Fibroblast of skin of scalp (primary cell): ENCODE measurements at places on chromosomes 6 and 20.
A peak's percentile ranks its signal among the peaks of the same experiment; 100 is the strongest.

GRCh38 chr6:45664707-45665106, 287.0 kb upstream of the SUPT3H start:
- peak; percentile 71 for DNase-seq

GRCh38 chr20:57481281-57481711, 43.6 kb downstream of the CTCFL start:
- DNase-seq: no peak

- DNase-seq: no peak
These were observed 282.8 kb downstream of the TFAP2C start for GRCh38 chr20:56911946-56912345.

DNA sequence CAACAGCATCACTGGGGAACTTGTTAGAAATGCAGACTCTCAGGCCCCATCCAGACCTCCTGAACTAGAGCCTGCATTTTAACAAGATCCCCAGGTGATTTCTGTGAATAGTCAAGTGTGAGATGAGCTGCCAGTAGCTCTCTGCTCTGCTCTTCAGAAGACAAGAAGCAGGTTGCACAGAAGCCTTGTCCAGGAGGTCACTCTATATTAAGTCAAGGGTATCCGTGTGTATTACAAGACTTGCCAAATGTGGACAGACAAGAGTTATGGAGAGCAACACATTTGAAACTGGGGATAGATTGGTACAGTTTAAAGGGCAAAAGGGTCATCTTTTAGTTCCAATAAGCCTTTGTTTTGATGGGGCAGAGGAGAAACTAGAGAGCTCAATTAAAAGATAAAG, 23.2 kb upstream of the RIN2 start:
- no peak for DNase-seq

DNA sequence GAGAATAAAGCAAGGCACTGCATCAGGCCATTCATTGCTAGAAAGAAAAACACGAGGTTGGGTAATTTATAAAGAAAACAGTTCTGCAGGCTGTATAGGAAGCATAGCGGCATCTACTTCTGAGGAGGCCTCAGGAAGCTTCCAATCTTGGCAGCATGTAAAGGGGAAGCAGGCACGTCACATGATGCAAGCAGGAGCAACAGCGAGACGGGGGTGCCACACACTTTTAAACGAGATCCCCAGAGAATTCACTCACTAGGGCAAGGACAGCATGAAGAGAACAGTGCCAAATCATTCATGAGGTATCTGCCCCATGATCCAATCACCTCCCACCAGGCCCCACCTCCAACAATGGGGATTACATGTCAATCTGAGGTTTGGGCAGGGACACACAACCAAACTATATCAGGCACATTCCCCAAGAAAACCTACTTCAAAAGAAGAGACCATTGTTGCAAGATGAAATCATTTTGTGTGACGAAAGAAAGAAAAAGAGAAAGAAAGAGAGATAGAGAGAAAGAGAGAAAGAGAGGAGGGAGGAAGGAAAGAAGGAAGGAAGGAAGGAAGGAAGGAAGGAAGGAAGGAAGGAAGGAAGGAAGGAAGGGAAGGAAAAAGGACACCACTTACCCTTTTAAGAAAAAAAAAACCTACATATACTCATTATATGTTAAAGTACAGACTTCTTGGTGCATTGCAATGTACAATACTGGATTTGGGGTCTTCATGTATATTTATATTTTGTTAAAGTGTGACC, 95.9 kb upstream of the PLEKHG1 start:
- no peak for DNase-seq

DNA sequence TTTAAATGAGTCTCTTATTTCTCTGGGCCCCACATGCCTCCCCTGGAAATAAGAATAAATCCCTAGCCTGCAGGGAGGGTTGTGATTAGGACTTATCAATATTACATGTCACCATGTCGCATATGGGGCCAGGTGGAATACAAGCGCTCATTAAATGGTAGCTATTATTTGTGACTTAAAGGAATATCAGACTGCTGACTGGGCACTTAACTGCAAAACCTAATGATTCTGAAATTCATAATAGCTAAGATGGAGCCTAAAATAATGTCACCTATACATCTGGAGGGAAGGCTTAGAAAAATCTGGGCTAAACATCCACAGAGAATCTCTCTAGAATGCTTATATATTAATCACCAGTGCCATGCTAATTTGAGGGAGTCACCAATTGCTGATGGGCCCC, 106.5 kb downstream of the LRFN2 start:
- no peak for DNase-seq

GRCh38 chr20:50373674-50374286, 136.4 kb upstream of the PTPN1 start:
- no peak for DNase-seq

GRCh38 chr6:156779206-156780094, 2.3 kb downstream of the ARID1B start:
- peak; percentile 32 for DNase-seq

- DNase-seq: peak; percentile 65
These were observed 211.0 kb downstream of the MOXD1 start for GRCh38 chr6:132190097-132190814.

DNA sequence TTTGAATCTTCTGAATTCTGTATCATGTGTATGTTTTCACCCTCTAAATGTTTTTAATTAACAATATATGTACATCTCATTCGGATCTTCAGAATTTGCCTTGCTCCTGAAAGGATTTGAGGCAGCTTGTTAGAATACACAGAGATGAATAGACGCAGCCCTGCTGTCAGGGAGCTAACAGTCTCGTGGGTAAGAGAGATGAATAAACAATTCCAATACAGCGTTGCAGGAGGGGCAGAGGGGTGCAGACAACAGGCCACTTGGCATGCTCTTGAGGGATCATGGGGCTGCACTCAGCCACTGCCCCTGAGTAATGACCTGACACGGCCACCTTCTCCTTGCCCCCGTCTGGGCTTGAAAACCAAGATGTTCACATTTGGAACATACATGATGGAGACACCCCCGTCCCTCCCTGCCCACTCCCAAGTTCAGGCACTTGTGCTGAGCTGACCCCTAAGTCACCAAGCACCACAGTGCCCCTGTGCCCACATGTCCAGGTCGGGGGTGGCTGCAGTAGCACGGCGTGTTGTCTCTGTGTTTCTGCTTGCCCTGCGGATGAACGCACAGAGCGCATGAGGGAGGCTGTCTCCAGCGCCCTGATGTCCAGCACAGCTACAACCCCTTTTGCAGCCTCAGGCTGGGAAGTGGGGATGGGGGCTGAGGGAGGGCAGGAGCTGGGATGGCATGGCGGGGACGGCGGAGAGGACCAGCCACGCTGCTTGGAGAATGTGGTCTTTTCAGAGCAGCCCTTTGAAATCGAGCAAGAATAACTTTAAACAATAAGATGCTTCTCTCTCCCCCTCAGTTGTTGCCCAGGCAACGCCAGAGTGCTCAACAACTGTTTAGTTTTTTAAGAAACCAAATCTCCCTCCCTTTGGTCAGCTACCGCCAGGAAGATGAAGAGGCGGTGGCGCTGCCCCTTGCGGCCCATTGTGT, 33.0 kb upstream of the CDH22 start:
- no peak for DNase-seq

DNA sequence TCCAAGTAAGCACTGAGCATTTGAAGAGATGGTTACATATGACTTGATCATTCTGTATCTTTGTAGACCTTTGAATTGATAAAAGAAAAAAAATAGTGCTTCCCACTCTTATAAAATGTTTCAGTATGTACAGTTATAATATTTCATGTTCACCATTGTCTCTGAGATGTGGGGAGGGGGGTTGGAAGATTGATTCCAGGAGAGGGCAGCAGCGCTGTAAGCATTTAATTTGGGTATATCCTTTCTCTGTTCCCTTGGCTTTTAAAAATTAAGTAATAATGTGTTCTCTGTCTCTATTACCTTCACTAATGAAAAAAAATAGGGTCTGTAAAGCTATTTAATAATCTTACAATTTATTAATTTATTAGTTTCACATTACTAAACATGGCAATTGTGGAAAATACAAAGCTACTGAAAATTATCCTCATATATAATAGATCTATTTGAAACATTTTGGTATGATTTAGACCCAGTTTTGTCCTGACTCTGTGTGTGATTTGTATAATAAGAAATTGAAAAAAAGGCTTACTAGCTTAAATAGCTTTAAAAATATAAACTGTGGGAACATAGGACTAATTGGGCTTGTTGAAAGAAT, 341.2 kb downstream of the CDKAL1 start:
- peak; percentile 50 for DNase-seq

DNA sequence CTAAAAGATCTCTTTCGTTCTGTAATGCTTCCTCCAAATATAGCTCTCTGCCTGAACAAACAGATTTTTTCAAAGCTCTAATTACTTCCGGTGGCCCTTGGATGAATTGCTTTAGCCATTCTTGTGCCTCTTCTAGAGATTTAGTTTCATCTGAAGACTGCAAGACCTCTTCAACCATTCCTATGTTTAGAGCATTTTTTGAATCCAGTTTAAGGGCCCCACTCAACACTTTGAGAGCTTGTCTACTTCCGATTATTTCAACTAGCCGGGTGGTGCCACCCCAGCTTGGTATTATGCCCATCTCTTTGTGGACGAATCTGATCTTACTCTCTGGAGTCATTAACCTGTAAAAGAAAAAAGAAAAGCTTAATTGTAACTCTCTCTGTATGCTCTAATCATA, 23.3 kb downstream of the RNF146 start:
- DNase-seq: no peak

GRCh38 chr6:110430236-110430635, 14.9 kb upstream of the DDO start:
- no peak for DNase-seq

DNA sequence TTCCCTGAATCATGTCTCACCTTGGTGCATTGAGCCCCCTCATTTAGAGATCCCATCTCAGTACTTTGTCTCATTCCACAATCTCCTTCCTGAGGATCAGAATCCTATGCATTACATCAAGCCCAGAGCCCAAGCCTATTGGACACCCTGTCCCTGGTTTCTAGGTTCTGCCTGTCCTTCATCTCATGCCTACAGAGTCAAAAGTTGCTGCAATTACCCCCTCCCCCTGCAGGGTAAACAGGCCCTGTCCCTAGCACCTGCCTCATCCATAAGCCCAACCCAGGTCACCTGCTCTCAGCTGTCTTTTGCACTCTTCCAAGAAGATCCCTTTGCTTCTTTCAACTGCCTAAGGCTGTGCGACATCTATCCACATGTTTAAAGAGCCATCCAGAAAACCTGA, 93.9 kb downstream of the SPTLC3 start:
- no peak for DNase-seq

DNA sequence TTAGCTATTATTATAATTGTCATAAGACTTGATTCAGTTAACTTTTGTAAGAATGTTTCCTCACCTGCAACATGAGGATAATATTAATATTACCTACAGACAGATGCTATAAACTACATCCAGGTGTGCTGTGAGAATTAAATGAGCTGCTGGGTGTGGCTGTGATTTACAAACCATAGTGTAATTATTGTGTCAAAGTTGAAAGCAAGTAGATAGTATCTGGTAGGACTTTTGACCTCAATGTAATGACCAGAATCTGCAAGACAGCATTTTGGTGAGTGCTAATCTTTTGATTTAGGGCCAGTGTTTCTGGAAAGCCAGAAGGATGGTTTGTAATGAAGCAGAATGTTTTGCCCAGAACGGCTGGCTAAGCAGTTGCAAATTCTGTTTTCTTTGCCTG, 162.5 kb downstream of the TRMT11 start:
- DNase-seq: no peak

DNA sequence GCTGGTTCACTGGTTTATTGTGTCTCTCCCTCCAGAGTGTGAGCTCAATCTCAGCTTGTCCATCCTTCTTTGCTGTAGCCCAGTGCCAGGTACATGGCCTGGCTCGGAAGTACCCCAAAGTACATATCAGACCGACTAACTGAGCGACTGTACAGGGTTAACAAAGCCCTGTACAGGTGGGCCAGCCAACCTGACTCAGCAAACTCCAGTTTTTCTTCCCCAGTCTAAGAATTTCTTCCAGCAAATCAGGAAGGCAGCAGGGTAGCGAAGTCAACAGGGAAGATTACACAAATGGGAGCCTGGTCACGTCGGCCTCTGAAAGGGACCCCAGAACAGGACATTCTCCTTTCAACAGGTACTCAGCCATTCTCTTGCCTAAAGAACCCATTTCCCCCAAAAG, 31.3 kb downstream of the ZMYND8 start:
- no peak for DNase-seq

- no peak for DNase-seq
These were observed 263.6 kb downstream of the HACE1 start for GRCh38 chr6:104596091-104596490.
